ENCODE measurements at places on chromosomes 5 and 9.

- DNase-seq: no peak
Observed at GRCh38 chr5:133267601-133268000, 215.8 kb downstream of the HSPA4 start.

- no peak for DNase-seq
Observed at GRCh38 chr9:73093740-73094379, 57.8 kb upstream of the ANXA1 start.

GRCh38 chr9:132472199-132472598 lies 62.2 kb downstream of the CFAP77 start:
- no peak for DNase-seq

DNA sequence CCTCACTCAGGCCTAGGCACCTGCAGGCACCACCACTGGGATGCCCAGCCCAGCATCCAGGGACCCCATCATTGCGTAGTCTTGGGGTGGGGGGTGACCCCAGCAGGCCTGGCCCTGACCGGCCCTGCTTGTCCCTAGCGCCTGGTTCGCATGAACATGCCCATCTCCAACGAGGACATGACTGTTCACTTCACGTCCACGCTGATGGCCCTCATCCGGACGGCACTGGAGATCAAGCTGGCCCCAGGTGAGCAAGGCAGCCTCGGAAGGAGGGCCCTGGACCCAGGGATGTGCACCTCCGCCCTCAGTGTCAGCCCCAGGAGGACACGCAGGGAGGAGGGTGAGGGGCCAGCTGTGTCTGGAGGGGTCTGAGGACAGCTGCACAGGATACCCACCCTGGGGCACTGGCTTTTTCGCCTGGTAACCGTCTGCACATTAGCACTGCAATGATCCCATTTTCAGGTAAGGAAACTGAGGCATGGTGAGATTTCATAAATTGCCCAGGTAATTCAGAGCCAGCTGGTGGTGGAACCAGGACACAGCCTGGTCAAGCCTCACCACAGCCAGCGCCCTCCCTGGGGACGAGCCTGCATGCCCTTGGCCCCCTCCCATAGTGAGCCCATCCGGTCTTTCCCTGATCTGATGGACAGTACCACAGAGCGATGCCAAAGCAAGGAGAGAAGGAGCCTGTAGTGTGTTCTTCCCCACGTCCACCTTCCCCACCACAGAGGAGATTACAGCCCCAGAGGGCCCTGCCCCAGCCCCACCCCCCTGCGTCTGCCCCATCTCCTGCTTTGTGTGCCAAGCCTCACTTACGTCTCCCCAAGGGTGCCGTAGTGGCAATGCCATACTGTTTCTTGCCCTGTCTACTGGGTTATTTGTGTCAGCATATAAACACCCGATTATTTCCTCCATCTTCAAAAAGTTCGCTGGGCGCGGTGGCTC lies 228.3 kb downstream of the CACNA1B start:
- DNase-seq: no peak
